H4 (cell line): ENCODE measurements at places on chromosomes 4 and X. TPM values are rescaled to one million over a fixed set of nuclear protein-coding genes. Genes with fewer than 3 reads are reported as not detected.
A peak's percentile ranks its signal among the peaks of the same experiment; 100 is the strongest.

The S100P gene
- total RNA-seq: 0.21 and 0.35 TPM in 2 replicates

The NEUROG2 gene
- total RNA-seq: not detected in 2 replicates

The POF1B gene
- total RNA-seq: 0.14 TPM in 1 of 2 replicates, not detected in the other

- no peak for DNase-seq
Measured at GRCh38 chrX:56233682-56234081, 1.5 kb downstream of the KLF8 start.

GRCh38 chrX:111881715-111882114 is 5.7 kb downstream of the TRPC5OS start:
- DNase-seq: no peak

DNA sequence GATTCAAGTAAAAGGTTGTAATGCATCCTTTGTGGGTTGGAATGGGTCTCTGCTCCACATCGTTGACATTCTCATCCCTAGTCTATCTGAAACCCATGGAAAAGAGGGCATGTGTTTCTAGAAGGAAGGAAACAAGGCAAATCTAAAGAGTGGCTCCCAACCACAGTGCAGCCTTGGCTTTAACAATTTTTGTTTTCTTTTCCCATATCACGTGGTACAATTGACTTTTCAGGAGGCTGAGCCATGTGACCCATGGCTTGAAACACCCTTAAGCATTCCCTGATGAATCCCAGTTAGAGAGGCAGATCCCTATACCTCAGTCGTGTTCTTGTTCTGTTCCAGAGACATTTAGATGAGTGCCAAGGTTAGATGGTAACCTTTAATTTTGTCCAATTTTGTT is 12.8 kb downstream of the DCUN1D4 start:
- DNase-seq: no peak

GRCh38 chrX:93264261-93265002 is 408.9 kb downstream of the NAP1L3 start:
- DNase-seq: peak; percentile 12

DNA sequence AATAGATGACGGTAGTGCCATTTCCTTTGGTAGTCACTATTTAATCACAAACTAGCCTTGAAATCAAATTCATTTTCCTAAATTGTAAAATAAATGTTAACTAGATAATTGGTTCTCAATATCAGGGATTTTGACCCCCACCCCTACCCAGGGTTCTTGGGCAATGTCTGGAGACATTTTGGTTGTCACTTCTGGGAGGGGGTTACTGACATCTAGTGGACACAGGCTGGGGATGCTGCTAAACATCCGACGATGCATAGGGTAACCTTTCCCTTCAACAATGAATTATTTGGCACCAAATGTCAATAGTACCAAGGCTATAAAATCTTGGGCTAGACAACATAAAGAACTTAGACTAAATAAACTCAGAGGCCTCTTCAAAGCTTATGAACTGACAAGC is 285.8 kb upstream of the TRPC5 start:
- no peak for DNase-seq

GRCh38 chrX:110082161-110082560 is 79.2 kb downstream of the TMEM164 start:
- peak; percentile 7 for DNase-seq

DNA sequence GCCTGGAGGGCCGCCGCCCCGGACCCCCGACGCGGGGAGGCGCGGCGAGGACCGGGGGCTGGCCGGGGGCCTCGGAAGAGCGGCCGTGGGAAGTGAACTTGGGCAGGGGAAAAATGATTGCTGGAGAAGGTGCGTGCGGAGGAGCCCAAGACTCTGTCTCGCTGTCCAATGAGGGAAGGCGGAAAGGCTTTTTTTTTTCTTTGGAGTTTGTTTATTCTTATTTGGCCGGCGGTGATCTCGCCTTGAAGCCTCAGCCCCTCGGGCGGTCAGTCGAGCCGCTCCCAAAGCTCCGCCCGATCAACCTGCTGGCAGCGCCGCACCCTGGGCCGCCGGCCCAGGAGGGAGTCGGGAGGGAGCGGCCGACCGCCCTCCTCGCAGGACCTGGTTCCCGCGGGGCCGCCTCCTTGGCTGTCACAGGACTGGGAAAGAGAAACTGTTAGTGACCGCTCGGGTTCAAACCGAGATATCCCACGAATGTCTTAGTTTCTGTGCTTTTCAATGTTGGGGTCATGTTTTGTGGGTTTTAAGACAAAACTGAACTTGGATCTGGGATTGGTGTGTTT is 2.5 kb downstream of the CPEB2 start:
- DNase-seq: peak; percentile 58

GRCh38 chrX:135099493-135099783 is 20.9 kb downstream of the ETDB start:
- no peak for DNase-seq

GRCh38 chr4:20487852-20488251 is 212.4 kb upstream of the PACRGL start:
- DNase-seq: no peak
